Hypothalamus (tissue), 51 donors: ENCODE measurements at places on chromosomes 6 and 20.

- no peak for DNase-seq
Observed at GRCh38 chr6:110319843-110320242, 38.3 kb downstream of the METTL24 start.

DNA sequence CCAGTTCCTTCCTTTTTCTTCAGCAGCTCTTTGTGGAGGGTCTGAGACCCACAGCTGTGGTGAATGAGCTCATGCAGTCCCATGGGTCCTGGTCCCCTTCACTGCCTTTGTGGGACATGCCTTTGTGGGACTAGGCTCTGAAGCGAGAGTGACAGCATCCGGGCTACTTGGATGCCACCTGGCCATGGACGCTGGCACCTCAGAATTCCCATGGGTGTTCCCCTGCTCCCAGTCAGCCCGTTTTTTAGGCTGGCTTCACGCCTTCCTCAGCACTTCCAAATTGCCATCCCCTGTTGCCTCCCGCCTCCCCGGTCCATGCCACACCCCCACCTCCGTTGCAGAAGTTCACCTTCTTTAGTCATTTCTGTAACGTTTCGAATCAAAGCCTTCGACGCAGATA is 45.1 kb downstream of the RAMACL start:
- no peak for DNase-seq

- DNase-seq, result no peak
Observed at GRCh38 chr20:57047281-57048026, 219.0 kb downstream of the BMP7 start.

GRCh38 chr6:19759117-19759880 is 77.9 kb upstream of the ID4 start:
- no peak for DNase-seq

DNA sequence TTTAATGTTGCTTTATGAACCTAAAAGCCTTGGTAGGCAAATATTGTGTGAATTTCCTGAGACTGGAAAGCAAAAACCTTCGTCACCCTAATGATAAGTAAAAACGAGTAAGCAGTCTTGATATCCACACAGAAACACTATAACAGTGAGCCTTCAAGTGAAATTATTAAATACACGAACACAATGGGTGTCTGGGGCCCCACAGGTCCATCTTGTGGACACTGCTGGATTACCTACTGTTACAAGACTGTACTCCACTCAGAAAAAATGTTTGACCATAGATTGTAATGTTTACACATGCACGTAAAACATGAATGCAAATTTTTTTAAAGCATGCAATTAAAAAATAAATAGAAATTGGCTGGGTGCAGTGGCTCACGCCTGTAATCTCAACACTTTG is 466.9 kb downstream of the CD83 start:
- DNase-seq, result no peak

DNA sequence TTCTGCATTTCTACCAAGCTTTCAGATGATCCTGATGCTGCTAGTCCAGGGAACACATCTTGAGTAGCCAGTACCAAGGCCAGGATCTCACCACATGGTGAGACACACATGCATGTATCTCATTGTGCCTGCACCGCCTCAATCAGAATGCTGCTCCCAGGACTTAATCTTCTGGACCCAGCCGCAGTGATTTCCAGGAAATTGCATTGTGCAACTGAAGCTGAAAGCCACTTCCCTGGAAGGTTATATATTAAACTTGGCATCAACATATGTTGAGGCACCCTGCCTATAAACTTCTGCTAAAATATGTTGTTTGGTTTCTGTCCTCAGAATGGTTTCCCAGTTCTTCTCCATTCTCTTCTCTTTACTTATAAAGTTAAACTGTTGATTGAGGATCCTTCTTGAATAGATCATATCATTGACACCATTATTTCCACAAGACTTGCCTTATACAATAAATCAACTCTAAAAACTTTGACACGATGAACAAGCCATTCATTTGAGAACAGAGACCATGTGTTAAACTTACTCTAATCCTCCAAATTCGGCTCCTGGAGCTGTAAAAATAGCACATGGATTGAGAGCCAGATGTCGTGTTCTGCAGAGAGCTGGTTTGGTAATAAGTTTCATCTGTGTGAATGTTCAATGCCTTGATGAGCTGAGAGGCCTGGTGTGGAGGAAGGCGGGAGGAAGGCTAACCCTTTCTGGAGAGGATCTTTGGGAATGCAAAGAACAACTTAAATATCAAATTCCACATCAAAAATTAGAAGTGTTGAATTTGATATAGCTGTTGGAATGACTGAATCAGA is 65.0 kb upstream of the PCSK2 start:
- DNase-seq, result no peak

DNA sequence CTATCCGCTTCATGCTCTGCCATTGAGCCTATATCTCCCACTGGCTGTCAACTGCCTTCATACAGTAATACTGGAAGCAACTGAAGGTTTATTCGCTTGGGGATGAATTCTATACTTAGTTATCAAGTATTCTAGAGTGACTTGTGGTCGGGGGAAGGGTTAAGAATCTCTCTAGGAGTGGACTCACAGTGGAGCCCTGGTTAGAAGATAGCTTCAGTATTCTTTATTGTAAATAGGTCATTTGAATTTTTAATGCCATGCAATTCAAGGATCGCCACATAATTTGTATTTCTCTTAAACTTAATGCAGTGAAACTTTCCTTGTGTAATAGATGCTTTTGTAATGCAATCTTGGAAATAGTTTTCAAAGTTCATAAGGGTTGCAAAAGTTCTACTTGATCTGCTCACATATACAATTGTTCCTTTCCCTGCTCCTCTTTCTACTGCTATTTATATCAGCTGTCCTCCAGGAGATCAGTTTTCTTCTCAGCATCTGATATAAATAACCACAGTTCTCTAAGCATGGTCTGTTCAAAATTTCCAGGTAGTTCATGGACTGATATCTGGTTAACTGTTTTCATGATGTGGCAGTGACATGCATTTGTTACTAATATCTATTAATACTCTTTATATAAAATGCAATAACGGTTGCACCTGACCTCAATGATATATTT is 120.3 kb downstream of the KCNQ5 start:
- no peak for DNase-seq

DNA sequence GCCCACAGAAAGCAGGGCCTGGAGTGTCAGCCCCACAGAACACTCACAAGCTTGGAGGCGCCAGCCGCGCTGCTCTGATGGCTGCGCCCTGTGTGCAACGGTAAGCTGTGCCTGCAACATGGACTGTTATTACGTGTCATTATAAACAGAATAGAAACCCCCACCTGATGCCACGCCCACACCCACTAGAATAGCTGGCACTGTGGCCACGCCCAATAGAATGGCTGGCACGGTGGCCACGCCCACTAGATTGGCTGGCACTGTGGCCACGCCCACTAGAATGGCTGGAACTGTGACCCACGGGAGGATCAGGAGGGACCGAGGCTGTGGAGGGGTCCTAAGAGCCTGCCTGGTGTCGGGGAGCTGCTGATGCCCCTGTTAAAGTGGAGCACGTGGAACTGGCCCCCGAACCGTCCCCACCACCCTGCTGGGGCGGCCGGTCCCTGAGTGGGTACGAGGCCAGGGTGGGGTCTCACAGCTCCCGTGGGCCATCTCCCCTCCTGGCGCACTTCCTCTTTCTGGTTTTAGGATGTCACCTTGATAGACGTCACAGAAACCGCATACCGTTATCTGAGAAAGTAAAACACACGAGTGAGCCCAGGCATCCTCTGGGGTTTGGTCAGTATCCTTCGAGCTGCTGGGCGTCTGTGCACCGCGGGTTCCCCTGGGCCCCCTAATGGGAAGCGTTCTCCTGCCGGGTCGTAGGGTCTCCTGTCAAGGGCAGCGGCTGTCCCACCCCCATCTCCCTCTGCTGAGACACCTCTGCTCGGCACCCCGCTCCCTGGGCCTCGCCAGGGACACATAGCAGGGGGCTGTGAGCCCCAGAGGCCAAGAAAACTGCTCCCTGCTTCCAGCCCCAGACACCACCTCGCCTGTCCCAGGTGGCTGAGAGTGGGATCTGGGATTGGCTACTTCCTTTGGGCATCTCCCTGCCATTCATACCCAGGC is 25.4 kb downstream of the SLC17A9 start:
- DNase-seq, result no peak

DNA sequence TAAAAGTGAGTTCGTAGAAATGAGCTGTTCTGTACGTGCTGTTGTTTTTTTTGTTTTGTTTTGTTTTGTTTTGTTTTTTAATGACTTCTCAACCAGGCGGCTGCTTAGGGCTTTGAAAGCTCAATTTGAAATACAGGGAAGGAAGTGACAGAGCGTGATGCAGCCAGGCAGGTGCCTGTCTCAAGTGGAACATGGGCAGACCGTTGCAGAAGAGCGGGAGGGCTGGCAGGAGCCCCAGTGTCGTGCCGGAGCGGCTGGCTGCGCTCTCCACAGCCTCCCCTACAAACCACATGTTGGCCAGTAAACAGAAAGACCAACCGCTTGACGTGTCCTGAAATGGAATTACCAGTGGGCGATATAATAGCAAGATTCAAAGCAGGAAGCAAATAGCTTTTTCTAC is 164.9 kb upstream of the RREB1 start:
- no peak for DNase-seq

- DNase-seq, result no peak
Observed at GRCh38 chr20:59412875-59413284, 112.5 kb downstream of the EDN3 start.

GRCh38 chr20:10848810-10849370 is 175.1 kb upstream of the JAG1 start:
- DNase-seq, result no peak

GRCh38 chr6:139927236-139927635 is 552.8 kb upstream of the CITED2 start:
- no peak for DNase-seq

- no peak for DNase-seq
Observed at GRCh38 chr6:155244434-155244833, 19.4 kb upstream of the CLDN20 start.

DNA sequence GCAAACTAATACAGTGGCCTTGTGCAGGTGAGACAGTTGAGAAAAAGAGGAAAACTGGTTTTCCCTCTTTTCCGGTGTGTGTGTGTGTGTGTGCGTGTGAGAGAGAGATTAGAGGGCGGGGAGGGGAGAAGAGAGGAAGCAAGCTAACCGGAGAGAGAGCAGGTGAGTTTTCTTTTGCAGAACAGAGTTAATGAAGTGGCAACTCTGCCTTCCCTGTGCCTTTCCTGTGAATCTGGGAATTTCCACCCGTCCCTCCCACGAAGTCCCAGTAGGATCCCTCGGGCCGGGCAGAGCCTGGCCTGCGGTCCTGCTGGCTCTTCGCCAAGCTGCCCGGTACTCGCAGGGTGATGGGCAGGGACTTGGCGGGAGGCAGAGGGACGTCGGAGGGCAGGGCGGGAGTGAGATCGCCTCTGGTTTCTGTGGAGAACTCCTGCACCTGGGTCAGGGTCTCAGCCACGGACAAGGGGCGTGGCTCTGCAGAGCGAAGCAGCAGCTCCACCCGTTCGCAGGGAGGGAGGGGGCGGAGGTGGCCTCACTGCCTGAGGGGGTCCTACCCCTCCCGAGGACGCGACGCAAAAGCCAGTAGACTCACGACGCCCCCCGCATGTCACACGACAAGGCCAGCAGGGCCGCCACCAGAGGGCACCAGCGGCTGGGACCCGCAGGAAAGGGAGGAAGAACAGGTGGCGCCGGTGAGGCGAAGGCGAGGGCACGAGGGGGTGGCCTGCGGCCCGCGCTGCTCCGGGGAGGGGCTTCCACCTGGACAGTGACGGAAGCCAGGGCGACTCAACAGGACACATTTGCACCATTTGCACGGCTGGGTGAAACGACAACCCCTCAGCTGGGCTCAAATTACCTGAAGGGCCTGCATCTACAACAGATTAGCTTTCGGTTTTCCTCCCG is 51.2 kb upstream of the RNF182 start:
- DNase-seq, result peak; percentile 25

DNA sequence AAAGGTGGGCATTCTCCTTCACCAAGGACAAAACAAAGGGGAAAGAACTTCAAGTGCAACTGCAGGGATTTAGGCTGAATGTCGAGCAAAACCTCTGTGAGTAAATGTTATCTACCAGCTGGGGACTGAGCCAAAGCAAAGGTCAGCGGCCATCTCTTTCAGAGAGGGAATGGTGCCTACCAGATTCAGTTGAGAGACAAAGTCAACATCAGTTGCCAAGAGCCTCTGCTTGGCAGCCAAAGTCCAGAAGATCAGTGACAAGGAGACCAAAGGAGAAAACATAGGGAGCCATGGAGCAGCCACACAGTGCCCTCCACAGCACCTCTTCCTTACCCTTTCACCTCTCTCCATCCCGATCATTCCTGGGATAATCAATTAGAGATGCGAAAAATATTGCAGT is 472.5 kb downstream of the KIF16B start:
- no peak for DNase-seq

GRCh38 chr20:46936415-46937156 is 41.9 kb downstream of the EYA2 start:
- no peak for DNase-seq

GRCh38 chr20:46695892-46696291 is 6.6 kb upstream of the TP53RK start:
- no peak for DNase-seq

DNA sequence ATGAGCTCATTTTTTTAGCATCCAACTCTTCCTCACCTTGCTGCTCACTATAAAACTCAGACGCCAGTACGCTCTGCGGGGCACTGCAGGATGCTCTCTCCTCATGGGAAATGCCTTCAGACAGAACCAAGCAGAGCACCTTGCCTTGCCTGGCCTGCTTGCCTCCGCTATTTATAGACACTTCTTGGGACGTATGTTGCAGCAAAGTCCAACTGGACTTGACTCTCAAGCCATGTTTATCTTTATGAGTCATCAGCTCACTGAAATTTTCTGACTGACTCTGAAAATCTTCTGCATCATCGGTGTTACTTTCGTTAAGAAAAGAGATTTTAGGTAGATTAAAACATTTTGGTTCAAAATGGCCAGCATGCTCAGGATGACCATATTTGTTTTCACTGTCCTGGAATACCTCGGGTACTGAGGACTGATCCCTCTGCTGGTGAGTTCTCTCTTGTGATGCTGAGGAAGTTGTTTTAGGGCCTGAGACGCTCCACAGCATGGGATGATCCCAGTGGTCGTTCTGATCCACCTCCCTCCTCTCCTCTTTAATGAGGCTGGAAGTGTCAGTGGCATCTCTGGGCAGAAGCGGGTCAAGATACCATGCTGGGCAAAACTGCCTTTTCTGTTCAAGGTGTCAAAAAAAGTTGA is 204.5 kb downstream of the KIF16B start:
- no peak for DNase-seq

- DNase-seq, result no peak
Observed at GRCh38 chr6:25652007-25652515, at the start of gene SCGN. TSS of gene SCGN (plus strand) at chr6:25652215. CDS start at chr6:25652404, 189 bp downstream.

GRCh38 chr6:160963651-160964050 is 27.9 kb upstream of the MAP3K4 start:
- DNase-seq, result no peak

DNA sequence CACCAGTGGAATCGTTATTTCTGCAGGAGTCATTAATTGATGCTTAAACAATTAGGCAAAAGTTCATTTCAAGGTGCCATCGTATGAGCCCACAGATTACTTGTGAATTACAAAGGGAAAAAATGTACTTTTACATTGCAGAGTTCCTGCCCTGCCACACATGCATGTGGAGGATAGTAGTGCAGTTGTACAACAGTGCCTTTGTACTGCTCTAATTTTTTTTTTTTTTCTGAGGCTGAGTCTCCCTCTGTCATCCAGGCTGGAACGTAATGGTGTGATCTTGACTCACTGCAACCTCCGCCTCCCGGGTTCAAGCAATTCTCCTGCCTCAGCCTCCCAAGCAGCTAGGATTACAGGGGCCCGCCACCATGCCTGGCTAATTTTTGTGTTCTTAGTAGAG is 26.0 kb upstream of the SYNJ2 start:
- no peak for DNase-seq

GRCh38 chr6:33547499-33547898 is 32.6 kb downstream of the BAK1 start:
- DNase-seq, result no peak
